Amniotic stem cell (primary cell): ENCODE measurements at places on chromosomes 1 and 21.

- DNase-seq = no peak
Observed at GRCh38 chr1:58165073-58165472, 381.5 kb downstream of the OMA1 start.

DNA sequence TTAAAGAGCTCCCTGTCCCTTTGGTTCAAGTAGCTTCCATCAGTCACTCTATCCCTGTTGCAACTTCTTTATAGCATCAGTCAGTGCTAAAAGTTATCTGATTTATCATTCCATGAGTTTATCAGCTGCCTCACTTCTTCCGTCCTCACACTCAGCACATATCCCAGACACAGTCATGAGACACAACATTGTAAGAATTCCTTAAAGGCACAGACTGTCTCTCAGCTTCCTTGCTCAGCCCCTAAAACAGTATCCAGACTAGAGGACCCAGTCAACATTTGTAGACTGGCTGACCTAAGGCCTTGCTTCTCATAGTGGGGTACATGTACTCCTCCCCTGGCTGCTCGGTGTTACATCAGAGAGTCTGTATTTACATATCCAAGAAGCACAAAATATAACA is 164.9 kb upstream of the ADGRL2 start:
- no peak for DNase-seq

GRCh38 chr1:55524006-55524405 is 308.8 kb upstream of the USP24 start:
- DNase-seq = no peak

- DNase-seq = no peak
Observed at GRCh38 chr1:69076631-69077030, 491.1 kb upstream of the LRRC7 start.

GRCh38 chr1:167431909-167432650 is 86.2 kb downstream of the CD247 start:
- DNase-seq = no peak

DNA sequence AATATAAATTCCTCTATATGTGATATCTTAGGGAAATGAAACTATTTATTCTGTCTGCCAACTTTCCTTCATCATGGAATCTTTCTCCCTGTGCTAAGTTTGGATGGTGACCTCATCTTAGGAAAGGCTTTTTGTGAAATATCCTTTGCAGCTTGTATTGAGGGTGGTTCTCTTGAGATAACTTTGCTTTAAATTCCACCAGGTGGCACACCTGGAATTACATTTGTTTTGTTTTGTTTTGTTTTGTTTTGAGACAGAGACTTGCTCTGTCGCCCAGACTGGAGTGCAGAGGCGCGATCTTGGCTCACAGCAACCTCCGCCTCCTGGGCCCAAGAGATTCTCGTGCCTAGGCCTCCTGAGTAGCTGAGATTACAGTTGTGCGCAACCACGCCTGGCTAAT is 7.6 kb upstream of the CD1A start:
- no peak for DNase-seq

- no peak for DNase-seq
Observed at GRCh38 chr1:167681024-167681423, 40.8 kb upstream of the MPZL1 start.

DNA sequence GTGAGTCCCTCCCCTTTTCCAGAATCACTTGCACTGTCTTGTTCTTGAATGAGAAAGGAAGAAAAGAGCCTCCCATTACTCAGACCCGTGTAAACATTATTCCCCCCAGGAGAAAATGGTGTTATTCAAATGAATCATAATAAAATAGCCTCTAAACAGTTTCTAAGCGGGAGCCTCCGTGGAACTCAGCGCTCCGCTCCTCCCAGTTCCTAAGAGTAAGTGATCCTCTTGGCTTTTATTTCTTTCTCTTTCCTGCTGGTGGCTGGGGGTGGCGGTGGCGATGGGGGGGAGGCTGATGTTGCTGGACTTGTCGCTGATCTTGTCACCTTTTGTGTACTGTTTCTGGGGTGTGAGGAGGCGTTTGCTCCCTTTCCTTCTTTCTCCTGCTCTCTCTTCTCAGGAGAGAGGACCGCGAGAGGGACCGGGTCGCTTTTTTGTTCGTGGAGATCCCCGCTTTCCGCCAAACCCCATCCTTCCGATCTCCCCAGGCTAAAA is 781 bp downstream of the PROX1 start:
- DNase-seq = no peak

DNA sequence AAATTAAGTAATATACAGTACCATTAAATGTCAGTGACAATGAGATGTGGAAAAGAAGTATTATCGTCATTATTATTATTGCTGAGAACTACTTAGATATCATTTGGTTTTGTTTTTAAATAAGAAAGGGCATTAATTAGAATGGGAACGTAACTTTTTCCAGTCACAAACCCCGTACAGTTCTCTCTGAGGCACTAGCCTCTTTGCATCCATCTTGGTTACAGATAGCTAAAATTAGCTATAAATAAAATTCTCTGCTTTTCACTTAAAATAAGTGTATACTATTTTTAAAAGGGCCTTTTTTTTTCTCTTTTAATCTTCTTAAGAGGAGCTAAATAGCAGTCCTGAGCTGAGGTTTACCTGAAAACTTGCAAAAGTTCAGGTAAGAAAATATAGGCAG is 7.6 kb downstream of the PTGS2 start:
- DNase-seq = no peak

DNA sequence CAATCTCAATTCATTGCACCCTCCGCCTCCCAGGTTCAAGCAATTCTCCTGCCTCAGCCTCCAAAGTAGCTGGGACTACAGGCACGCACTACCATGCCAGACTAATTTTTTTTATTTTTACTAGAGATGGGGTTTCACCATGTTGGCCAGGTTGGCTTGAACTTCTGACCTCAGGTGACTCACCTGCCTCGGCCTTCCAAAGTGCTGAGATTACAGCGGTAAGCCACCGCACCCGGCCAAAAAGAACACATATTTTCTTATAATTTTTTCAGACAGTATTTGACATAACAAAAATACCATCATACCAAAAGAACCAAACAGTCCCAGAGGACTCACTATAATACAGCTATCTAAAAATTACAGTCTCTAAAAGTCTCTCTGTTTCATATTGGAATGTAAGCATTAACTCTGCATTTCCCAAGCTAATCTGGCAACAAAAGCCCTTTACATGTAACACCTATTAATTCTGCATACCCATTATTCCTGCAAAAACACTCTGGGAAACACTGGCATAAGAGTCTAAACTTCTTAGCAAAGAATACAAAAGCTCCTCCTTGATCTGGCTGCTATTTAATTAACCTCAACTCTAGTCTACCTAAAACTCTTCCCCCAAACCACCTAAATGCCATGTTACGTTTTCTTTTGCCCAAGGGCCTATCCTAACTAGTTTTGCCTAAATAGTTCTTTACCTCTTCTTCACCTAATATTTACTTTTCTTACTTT is 26.9 kb downstream of the WDR26 start:
- no peak for DNase-seq

DNA sequence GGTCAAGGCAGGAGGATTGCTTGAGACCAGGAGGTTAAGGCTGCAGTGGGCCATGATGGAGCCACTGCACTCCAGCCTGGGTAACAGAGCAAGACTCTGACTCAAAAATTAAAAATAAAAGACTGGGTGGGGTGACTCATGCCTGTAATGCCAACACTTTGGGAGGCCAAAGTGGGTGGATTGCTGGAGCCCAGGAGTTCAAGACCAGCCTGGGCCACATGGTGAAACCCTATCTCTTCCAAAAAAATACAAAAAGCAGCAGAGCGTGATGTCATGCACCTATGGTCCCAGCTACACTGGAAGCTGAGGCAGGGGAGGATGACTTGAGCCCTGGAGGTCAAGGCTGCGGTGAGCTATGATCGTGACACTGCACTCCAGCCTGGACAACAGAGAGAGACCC is 44.4 kb upstream of the COX20 start:
- no peak for DNase-seq

DNA sequence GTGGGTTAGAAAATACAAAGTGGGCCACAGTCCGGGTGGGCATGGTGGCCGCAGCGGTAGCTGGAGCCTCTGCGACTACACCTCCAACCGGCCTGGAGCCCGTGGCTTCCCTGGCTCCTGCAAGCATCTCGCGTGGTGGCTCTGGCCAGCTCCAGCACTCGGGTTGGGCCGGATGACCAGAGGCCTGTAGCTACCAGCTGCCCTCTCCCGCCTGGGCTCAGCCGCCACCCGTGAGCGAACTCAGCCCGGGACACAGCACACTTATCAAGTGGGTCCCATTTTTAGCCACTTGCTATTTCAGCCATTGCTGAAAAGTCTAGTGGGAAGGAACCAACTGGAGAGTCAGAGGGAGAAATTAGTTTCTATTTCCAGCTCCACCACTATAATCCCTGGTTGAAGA is 107.7 kb upstream of the CACYBP start:
- DNase-seq = no peak

- DNase-seq = no peak
Observed at GRCh38 chr1:220298470-220299205, 26.4 kb upstream of the RAB3GAP2 start.
